Activated naive CD4-positive, alpha-beta T cell treated with anti-CD3 and anti-CD28 coated beads, Interleukin-2, amount 50 U/mL, for 72 hours (primary cell): ENCODE measurements at places on chromosomes 1 and 21. TPM values are rescaled to one million over a fixed set of nuclear protein-coding genes. Genes with fewer than 3 reads are reported as not detected.

Gene TRIM63
- total RNA-seq = 0.31 TPM

Gene IL10
- total RNA-seq = not detected

Gene KCNC4
- 27.1 TPM for total RNA-seq

Gene ELF3
- total RNA-seq = 0.18 TPM

Gene TTC22
- 9.6 TPM for total RNA-seq

Gene PIGP
- total RNA-seq = 12.9 TPM

Gene CELA3B
- not detected for total RNA-seq

Gene WNT3A
- total RNA-seq = 0.08 TPM

Gene AMY1A
- total RNA-seq = not detected

- DNase-seq = no peak
These were observed 49.8 kb downstream of the LYPLAL1 start for GRCh38 chr1:219223496-219223895.

DNA sequence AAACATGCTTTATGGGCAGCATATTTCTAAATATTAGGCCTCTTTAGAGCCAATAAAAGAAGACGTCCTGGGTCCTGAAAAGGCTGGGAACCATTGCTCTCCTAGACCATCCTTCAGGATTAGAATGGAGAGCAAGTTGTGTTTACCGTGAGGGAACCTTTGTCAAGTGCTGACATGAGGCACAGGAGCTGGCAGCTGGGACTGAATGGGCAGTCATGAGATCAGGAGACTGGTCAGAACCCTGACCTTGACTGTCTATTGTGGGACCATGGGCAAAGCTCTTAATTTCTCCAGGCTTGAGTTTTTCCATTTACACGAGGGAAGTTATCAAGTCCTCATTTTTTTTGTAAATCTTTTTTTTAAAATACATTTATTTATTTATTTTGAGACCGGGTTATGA lies 5.2 kb downstream of the PFKFB2 start:
- no peak for DNase-seq

DNA sequence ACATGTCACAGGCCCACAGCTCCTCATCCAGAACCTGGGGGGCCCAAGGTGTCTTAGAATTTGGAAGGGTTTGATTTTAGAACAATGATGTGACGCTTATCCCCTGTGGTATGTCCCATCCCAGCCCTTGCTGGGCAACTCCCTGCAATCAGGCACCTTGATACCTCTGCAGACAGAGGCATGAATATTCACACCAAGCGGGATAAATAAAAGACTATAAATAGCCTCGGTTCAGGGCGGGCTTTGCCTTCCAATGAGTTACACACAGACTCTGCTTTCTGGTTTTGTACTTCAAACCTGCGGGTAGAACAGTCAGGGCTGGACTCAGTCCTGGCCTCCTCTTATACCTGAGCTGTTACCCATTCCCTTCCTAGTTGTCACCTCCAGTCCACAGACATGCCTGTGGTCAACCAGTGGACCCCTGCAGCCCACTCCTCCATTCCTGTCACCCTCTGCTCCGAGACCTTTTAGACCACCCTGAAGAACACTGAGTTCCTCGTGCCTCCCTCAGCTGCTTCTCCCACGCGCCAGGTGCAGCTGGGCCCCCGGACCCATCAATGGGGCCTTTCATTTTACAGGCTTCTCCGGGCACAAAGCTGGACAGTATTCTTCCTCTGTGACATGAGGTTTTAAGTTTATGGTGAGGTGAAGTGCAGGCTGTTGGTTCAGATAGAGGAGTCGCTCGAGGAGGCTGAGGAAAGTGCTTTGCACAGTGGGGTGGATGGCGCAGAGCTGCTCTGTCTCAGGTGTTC lies 120.1 kb upstream of the TNR start:
- no peak for DNase-seq

- no peak for DNase-seq
These were observed 970.5 kb downstream of the TTLL7 start for GRCh38 chr1:83028467-83028866.

- DNase-seq = no peak
These were observed 26.2 kb upstream of the ZFP69B start for GRCh38 chr1:40423951-40424618.

DNA sequence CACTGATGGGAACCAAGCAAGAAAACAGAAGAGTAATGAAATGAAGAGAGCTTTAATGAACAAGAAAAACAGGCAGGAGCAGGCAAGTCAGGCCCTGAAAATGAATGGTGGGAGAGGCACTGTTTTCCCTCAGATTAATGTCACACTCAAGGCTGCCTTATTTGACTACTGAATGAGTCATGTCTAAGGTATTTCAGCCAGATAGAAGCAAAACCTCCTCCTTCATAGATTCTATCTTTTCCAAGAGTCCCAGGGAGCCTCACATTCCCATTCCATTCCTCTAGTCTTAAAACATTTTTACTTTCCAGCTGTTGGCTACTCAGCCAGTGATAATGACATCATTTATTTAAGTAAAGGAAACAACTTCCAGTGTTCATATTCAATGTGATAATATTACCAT lies 228.4 kb upstream of the NRIP1 start:
- DNase-seq = no peak

DNA sequence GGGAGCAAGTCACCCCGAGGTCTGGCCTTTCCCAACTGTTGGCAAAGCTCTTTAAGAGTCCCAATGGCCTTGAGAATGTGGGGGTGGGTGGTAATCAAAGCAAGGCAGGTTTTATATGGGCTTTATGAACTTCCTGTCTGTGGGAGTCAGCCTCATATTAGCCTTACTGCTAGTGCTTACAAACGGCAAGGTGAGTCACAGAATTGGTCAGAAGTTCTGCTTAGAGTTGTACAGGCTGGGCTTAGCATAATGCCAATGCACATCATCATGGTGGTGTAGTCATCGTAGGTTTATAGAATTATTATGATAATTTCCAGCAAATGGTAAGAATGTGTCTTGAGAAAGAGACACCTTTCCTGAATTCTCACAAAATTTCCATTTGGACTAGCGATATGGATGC lies 192.7 kb upstream of the KIAA0040 start:
- DNase-seq = no peak

DNA sequence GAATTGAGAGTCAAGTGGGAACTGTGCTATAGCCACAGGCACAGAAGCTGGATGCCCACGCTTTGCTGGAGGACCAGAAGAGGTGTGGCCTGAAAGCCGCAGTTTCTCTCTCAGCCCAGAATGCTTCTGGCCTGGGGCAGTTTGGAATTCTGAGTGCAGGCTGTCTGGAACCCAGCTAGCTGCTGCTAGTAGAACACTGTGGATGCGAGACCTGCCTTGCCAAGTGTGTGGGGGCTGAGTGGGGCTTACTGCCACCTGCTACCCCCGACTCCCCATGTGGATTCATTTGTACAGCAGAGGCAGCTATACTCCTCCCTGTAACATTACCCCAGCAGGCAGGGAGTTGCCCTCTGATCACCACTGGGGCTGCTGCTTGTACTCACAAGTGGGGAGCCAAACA lies 12.2 kb downstream of the ADAMTS1 start:
- DNase-seq = no peak

- no peak for DNase-seq
These were observed 296.2 kb downstream of the LMX1A start for GRCh38 chr1:165060285-165060793.

DNA sequence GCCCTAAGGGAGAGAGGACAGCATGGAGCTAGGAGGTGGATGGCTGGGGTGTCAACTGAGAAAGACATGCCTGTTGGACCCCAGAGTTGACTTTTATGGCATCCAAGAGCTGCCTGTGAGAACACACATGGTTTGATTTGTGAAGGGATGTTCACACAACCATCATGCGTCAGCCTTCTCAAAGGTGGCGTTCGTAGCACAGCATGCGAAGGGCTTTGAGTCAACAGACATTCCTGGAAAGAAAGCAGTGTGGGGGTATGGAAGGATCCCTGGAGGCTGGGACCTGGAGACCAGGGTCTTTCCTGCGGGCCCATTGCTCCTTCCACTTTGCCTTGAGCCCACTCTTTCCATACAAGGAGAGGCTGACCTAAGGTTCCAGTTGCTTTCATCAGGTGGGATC lies 6.4 kb upstream of the WNT3A start:
- no peak for DNase-seq
